ENCODE measurements at places on chromosomes 3 and 15.

- no peak for DNase-seq
These were observed at the start of gene ABCF3 for GRCh38 chr3:184186184-184186901. Gene ABCF3, plus strand, starts transcription at chr3:184186199. Its CDS starts 9 bp downstream, at chr3:184186208.

DNA sequence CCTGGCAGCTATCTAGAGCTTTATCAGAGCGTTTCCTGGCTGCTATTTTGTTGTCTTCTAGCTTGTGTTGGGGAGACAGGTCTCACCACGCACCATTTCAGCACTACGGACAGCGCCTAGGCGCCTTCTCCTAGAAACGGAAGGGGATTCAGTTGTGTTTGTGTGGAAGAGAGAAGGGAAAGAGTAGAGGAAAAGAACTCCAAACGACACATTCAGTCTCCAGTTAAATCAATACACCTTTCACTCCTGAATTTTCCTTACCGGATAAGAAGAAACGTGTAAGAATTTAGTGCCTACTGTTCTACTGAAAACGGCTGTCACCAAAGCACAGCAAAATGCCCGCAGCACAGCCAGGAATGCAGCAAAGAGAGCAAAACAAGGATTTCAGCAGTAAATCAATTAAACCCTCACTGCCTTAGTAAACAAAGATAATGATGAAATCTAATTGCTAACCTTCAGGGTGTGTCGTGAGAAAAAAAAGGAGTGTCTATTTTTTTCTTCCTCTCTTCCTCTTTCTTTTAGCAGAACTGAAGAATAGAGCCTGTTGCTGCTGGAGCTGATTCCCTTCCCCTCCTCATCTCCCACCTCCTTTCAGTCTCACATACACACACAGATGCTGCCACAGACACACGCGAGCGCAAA lies 412 bp upstream of the CTXN2 start:
- peak; percentile 86 for DNase-seq

- no peak for DNase-seq
These were observed 5.2 kb upstream of the MANF start for GRCh38 chr3:51379746-51380455.

GRCh38 chr3:85567071-85567676 lies 608.4 kb downstream of the CADM2 start:
- no peak for DNase-seq

- DNase-seq, result no peak
These were observed 32.9 kb downstream of the CHP1 start for GRCh38 chr15:41263891-41264351.

Data from left forelimb (tissue), 1 donor.